ENCODE measurements at places on chromosomes 3 and 15. TPM values are rescaled to one million over a fixed set of nuclear protein-coding genes. Genes with fewer than 3 reads are reported as not detected.

STARD9 gene
- 1.3 TPM for polyA plus RNA-seq

EID1 gene
- 100 TPM for polyA plus RNA-seq

TYRO3 gene
- polyA plus RNA-seq: 4.8 TPM

ERICH6 gene
- polyA plus RNA-seq: not detected

PSTPIP1 gene
- 1.2 TPM for polyA plus RNA-seq

ZNF620 gene
- 1.2 TPM for polyA plus RNA-seq

CRYGS gene
- 0.30 TPM for polyA plus RNA-seq

CAND2 gene
- polyA plus RNA-seq: 65.3 TPM

ATP13A5 gene
- polyA plus RNA-seq: not detected

PDCD7 gene
- polyA plus RNA-seq: 9.9 TPM

KCNMB2 gene
- not detected for polyA plus RNA-seq

CCR4 gene
- polyA plus RNA-seq: not detected

DNA sequence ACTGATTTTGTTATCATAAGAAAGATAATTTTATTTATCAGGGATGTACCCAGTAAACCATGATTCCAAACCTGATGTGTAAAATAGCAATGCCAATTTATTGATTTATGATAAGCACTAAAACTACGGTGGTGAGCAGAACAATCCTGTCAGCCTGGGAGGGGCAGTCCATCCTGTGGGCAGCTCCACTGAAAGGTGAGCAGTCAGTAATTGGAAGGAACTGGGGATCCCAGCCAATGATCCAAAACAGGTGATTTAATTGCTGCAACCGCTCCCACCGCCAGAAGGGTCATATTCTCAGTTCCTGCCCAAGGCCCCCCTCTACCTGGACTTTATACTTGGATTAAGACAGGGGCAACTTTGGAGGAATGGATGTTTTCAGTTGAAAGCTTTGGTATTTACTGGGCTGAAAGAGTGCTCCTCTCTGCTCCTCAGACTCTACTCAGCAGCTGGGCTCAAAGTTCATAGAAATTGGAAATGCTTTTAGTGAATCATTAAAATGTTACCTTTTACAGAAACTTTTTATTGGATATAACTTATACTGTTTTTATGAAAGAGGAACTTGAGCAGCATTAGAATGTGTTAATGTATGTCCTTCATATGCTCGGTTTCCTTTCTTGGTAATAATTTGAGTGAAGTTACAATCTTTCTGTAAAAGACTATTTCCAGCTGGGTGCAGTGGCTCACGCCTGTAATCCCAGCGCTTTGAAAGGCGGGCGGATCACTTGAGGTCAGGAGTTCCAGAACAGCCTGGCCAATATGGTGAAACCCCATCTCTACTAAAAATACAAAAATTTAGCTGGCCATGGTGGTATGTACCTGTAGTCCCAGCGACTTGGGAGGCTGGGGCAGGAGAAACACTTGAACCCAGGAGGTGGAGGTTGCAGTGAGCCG lies 198.6 kb upstream of the IL12A start:
- DNase-seq: no peak

GRCh38 chr3:115766587-115767482 lies 143.5 kb downstream of the GAP43 start:
- DNase-seq: no peak

DNA sequence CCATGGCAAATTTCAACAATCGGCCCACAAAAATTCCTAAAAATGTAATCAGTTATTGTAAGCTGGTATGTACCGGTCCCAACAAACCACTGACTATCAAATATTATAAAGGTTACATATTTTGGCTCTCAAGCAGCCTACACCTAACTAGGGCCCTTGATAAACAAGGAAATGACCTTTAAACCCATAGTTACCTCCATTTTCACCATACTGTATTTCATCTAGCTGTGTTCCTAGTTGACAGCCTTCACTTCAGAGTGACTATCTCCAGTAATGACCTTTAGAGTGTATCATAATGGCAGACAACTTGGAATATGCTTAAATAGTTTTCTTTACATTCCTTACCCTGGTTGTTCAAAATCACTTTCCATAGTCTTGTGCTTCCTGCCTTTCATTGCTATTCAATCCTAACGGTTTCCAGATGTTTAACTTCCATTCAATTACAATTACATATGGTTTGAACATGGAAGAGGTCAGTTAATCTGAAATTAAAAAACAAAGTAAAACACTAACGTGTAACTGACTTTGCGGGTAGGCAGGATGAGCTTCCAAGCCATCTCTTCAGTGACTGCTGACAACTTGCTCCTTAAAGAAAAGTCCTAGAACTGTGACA lies 111.9 kb upstream of the TSC22D2 start:
- no peak for DNase-seq

GRCh38 chr3:45544024-45544716 lies 50.4 kb upstream of the LIMD1 start:
- DNase-seq: no peak

- DNase-seq: no peak
Observed at GRCh38 chr3:57675530-57675929, 17.3 kb downstream of the DENND6A start.

- no peak for DNase-seq
Observed at GRCh38 chr3:31522152-31522551, 10.6 kb upstream of the STT3B start.

- DNase-seq: no peak
Observed at GRCh38 chr15:93266291-93266690, 177.3 kb upstream of the RGMA start.

GRCh38 chr3:196150481-196150880 lies 60.7 kb downstream of the ZDHHC19 start:
- no peak for DNase-seq

- no peak for DNase-seq
Observed at GRCh38 chr3:11530153-11530721, 113.5 kb downstream of the VGLL4 start.

DNA sequence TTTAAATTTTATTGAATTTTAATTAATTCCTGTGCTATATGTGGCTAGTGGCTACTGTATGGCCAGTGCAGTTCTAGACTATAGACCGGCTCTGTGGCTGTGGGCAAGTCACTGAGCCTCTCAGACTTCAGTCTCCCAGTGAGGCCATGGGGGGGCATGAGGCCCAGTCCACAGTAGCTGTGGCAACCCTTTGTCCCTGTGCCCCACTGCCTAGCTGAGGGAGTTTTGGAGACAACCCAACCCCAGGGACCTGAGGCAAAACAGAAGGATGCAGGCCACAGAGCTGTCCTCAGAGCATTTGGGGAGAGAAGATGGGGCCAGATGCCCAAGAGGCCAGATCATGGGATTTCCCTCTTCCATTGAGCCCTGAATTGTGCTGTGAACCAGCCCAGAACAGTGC lies 18.9 kb upstream of the POC1A start:
- no peak for DNase-seq

DNA sequence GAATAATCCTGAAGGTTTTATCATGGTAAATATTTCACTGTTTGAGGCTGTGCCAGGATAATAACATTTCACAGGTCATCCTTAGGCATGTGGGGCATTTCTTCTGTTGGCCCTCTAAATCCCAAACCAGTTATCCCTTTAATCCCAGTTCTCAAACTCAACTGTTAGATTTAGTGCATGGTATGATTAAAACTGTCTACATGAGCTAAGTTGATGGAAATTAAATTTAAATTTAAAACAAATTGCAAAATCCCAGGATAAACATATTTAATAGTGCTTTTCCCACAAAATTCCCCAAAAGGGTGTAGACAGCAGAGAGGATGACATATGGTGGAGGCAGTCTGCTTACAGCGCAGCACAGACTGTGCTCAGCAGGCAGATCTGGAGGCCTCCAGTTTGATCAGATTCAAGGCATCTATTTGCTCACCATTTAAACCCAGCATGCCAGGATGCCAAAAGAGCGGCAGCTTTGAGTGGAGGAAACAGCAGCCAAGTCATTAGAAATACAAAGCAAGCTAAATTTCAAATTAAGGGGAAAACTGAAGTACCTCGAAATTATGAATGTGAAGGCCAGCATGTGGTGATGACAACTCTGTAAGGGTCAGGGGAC lies 325.8 kb downstream of the KCNH8 start:
- DNase-seq: no peak

Measured in psoas muscle (tissue), 8 donors.